ENCODE measurements at places on chromosomes 1 and 21.

- no peak for DNase-seq
These were observed 29.9 kb upstream of the EXO1 start for GRCh38 chr1:241817956-241818612.

- no peak for DNase-seq
These were observed 4.6 kb downstream of the PRUNE1 start for GRCh38 chr1:151012684-151013471.

DNA sequence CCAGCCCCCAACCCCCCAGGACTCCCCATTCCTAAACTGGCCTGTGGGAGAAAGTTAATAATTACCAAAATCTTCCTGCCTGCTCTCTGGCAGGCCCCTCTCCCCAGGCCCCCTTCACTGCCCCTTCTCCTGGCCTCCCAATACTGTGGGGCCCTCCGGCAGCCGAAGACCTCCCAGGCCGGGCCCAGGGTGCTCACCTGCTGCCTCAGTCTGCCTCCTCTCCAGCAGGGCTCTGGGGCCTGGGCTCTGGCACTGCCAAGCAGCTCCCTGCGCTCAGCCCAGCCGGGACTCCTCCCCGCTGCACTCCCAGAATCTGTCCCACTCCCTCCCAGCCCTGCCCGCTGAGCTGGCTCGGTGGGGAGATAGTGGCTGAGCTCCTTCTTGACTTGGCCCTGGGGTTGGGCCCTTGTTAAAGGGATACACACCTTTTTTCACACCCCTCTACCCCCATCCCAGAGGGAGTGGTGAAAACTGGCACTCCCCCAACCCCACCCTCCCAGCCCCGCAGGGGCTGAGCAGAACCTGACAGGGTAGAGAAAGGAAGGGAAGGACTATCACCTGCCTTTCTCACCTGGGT is at the start of gene S100A16:
Gene S100A16 (minus strand): TSS at position 383 of the 577 bp plus-strand sequence. CDS start 4,986 bp downstream, outside the sequence.
- peak; percentile 73 for DNase-seq

DNA sequence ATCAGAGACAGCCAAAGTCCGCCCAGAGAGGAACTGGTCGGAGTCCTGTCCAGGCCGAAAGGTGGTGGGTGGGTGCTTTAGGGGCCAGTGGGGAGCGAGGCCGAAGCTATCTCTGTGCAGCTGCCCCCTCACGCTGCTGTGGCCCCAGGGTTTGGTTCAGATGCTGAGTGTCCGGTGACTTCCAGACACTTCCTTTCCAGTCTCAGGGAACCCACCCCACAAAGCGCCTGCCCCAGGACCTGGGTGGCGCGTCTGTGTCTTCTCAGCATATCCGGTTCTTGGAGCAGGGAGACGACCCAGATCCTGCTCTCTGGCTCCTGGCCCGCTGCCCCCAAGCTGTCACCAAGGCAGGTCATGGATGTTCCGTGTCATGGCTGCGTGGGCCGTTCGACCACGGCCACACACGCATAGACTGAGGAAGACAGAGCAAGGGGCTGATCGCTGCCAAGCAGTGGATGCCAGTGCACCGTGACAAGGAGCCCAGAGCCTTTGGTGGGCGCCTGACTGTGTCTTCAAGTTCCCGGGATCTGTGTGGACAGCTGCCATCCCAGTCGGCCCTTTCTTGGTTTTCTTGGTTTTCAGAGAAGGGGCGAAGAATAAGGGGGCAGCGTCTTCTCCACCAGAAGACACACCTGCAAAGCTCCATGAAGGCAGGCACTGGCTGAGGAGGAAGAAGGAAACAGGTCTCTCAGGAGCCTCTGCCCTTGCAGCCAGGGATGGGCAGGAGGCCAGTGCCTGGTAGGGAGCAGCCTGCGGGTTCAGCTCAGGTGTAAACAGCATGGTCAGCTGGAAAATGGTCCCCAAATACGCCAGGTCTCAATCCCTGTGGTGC is 22.9 kb upstream of the COL18A1 start:
- DNase-seq, result no peak

DNA sequence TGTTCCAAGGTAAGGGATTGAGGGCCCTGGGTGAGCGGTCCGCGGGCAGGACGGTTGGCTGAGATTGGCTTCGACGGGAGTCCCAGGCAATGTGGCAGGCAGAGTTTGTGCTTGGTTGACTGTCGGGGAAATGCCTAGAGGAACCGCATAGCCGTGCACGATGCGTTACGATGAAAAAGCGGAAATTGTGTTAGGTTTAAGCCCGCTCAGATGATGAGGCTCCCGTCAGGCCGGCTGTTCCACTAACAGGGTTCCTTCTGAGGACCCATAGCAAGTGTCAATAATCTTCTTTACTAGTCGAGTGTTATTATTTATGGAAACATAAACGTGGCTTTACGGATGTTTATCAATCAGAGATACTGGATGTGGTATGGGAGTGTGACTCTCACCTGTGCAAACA is 117.8 kb upstream of the COL6A1 start:
- DNase-seq, result no peak

DNA sequence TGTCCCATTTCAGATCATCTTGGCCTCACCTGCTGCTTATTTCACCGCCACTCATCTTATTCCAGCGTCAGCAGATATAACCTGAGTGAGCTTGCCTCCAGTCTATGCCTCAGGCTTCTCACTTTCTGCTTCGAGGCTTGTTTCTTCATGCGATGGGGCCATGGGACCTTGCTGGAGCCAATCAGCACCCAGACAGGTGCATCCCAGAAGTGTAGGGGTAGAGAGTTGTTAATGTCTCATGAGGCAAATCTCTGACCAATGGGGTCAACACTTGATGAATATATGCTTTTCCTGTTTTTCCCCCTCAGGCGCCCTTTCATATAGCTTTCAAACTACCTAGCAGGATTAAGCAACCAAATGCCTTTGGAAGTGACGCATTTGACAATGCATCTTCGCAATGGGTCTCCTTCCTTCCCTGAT is 935 bp upstream of the YIPF1 start:
- no peak for DNase-seq

GRCh38 chr1:180581635-180582039 is 22.9 kb downstream of the OVAAL start:
- peak; percentile 41 for DNase-seq

DNA sequence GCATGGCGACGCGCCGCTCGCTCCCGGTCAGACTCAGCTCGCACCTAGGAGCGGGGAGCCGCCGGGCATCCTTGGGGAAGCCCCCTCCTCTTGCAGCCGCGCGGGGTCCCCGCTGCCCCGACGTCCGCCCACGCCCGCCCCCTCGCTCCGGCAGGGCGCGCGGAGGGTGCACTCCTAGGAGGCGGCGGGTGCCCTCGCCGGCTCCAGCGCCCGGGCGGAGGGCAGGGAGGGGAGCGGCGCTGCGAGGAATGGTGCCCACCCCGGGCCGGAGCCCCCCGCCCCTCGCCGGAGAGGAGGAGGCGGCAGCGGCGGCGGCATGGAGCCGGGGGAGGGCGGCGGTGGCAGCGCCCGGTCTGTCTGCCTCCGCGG is 488 bp downstream of the FAM78B start:
- DNase-seq, result no peak

GRCh38 chr21:33300701-33301631 is 23.8 kb upstream of the IFNAR1 start:
- DNase-seq, result no peak

DNA sequence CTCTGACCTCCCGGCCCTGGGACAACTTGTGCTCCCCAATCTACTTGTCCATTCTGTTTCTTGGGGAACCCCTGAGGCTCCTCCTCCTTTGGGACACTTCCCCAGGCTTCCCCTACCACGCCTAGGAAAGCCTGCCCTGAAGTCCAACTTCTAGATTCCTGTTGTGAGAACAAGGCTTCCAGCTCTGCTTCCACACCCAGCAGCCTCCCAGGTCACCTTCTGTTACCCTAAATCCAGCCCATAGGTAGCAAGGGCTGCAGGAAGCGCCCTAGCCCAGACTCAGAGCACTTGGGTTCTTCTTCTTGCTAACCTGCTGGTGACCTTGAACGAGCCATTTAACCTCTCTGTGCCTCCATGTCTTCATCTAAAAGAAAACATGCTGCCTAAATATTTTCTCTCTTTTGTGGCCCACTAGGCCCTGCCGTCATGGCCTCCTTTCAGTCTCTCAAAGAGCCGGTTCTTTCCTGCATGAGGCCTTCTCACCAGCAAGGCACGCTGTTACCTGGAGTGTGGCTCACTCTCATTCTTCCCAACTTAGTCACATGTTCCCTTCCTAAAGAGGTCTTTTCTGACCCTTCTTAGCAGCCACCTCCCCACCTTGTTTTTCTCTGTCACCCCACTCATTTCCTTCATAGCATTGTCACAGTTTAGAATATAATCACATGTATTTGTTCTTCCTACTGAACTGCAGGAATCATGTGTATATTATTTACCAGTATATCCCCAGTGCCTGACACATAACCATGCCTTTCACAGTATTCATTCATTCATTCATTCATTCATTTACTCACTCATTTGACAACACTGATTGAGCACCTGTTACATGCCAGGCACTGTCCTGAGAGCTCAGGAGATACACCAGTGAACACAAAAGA is 1.4 kb downstream of the CAPN2 start:
- DNase-seq, result peak; percentile 47

GRCh38 chr1:29002792-29003191 is 88.4 kb downstream of the EPB41 start:
- DNase-seq, result no peak

GRCh38 chr1:241706257-241706656 is 54.2 kb downstream of the WDR64 start:
- no peak for DNase-seq

DNA sequence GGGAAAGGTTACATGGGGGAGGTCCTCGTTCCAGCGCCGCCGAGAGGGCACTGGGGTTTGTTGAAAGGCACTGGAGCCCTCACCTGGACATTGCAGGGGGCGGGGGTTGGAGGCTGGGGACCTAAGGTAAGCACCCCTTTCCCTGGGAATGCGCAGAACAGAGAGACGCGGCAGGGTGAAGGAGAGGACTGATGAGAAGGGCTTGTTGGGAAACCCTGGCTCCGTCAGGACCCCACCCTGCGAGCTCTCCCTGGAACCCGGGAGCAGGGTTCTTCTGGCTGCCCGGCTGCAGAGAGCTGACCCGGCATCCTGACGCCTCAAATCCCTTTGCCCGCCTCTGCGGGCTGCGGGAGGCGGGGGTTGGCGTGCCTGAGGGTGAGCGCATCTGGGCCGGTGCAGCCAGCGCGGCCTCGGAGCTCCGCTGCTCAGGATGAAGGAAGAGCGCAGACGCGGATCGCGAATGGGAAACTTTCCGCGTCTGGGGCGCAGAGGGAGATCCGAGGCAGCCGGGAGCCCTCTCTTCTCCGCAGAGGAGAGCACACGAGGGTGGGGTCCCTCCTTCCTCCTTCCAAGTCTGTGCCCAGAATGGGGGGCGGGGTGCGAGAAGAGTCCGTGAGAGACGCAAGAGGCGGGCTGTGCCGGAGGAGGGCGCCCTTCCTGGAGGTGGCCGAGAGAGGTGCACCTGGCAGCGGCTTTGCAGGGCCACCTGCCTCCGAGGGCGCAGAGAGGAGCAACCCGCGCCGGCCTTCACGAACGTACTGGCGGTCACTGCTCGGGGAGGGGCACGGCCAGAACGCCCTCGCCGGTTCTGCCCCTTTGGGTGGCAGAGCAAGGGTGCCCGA is 2.4 kb downstream of the IGSF21 start:
- DNase-seq, result no peak

DNA sequence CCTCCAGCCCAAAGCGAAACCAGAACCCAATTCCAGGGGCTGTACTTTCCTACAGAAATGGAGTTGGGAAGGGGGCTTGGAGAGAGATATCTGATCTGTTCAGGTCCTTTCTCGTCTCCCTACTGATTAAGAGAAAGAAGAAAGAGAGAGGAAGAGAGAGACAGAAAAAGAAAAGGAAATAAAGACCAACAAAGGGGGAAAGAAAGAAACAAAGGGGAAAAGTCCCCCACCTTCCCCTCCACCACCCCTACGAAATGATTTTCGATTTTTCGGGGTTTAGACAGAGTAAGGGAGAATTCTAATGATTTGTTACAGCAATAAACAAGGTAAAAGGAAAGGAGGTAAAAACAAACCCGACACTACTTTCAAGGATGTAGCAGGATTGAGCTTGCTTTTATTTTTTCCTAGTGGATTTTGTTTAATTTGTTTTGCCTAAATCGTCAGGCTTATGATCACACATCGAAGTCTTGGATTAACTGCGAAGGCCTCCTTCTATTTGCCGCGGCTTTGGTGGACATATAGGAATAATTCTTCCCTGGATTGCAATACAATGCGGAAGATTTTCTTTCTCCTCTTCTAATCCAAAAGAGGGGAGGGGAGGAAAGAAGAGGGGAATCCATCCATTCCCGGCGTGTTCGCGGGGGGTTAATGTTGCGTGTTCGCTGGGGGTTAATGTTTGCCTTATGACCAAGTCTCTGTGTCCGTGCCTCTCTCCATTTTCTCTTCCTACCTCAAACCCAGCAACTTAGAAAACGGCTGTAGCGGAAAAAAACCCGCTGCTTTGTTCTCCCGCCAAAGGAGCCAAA is 1.9 kb downstream of the TAL1 start:
- no peak for DNase-seq

DNA sequence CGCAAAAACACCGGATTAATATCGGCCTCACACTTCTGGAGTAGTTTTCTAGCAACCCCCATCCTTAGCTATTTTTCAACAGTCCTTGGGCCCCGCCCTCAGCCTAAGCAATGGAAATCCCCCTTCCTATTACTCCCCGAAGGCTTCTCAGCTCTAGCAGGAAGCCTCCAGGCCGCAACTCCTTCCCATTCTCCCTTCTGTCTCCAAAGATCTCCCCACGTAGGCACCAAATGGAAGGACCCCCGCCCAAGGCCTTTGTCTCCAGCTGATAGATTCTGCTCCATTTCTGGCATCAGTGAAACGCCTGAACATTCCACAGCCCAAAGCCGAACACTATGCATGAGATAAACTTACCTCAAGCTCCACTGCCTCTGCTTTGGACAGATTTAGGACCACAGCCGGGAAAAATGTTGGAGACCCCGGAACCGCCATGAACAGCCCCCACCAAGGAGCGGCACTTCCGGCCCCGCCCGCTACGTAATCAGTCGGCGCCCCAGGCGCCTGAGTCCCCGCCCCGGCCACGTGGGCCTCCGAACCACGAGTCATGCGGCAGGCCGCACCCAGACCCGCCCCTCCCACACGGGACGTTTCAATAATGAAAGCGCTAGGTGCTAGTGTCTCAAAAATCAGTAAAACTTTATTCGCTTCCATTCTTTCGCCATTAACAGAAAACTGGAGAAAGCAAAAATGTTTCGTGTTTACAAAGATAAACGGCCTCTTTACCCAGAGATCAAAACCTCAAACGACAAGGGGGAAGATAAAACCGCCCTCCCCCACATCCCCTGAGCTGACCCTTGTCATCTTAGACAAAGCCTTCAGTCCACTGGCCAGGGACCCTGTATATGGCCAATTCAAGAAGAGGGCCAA is at the start of gene NRAS:
Gene NRAS (minus strand): TSS at position 468 of the 867 bp plus-strand sequence. CDS start 611 bp downstream, outside the sequence.
- peak; percentile 93 for DNase-seq

DNA sequence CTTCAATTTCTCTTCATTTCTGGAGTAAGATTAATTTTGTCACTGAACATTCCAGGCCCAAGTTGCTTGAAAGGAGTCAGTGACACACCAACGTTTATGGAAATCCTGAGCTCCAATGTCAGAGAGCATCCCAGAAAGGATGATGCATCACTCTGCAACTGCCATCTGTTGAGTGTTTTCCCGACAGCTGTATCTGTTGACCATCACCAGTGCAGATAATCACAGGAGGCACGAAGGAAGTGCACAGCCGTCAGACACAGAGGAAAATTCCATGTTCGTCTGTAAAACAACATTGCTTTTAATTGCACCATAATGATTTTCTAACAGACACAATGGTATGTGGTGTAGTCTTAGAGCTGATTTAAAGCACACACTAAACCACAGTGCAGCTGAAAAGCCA is 376.7 kb upstream of the ADGRL2 start:
- peak; percentile 46 for DNase-seq
